ENCODE measurements at places on chromosomes 2 and 18.
A peak's percentile ranks its signal among the peaks of the same experiment; 100 is the strongest.

- no peak for DNase-seq
Measured at GRCh38 chr2:61978522-61978921, 73.0 kb downstream of the COMMD1 start.

DNA sequence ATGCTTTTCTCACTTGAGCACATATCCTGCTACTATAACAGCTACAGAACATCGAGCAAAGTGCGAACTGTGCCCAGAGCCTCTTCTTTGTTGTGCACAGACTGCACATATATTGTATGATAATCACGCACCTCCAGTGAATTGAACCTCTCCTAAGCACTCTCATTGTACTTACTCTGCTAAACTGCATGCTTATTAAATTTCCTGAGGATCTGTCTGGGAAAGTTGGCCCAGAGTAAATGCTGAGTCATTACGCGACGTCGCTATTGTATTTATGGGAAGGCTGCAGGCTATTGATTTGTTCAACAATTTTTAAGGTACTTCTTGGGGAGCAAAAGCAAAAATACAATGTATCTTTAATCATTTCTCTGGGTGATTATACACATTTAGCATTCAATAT lies 399.6 kb upstream of the DSEL start:
- DNase-seq, result no peak

DNA sequence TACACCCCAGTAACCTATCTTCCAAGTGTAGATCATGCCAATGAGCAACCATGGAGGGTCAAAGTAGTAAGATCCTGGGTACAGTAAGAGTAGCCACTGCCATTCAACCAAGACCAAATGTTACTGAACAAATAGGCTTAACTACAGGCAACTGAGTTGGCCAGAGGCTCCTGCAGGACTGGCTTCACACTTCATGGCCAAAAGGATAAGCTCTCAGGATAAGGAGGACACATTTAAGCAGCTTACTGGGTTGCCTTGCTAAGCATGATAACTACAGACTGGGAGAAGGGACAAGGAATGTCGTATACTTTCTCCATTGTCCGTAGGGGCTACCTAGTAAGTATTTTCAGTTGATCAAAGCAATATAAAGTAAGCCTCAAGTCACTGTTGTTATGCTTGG lies 174.7 kb downstream of the INO80D start:
- DNase-seq, result no peak

DNA sequence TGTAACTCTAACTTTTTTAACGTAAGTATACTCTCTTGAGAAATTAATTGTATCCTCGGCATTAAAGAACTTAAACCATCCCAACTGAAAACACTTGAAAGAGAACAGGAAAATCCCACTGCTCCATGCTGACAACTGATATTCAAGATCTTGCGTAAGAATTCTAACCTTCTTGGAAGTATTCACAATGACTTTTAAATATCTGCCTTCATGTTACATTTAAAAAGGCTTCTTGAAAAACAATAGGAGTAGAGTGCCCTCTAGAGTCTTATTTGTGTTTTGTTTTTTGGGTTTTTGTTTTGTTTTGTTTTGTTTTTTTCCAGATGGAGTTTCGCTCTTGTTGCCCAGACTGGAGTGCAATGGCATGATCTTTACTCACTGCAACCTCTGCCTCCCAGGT lies 65.4 kb upstream of the DNAJC10 start:
- no peak for DNase-seq

- peak; percentile 43 for DNase-seq
Measured at GRCh38 chr18:31100436-31101182, 1.6 kb downstream of the DSC2 start.

- no peak for DNase-seq
Measured at GRCh38 chr18:35106845-35107148, 65.6 kb downstream of the MAPRE2 start.

GRCh38 chr2:106944215-106944614 lies 58.2 kb upstream of the ST6GAL2 start:
- DNase-seq, result no peak

DNA sequence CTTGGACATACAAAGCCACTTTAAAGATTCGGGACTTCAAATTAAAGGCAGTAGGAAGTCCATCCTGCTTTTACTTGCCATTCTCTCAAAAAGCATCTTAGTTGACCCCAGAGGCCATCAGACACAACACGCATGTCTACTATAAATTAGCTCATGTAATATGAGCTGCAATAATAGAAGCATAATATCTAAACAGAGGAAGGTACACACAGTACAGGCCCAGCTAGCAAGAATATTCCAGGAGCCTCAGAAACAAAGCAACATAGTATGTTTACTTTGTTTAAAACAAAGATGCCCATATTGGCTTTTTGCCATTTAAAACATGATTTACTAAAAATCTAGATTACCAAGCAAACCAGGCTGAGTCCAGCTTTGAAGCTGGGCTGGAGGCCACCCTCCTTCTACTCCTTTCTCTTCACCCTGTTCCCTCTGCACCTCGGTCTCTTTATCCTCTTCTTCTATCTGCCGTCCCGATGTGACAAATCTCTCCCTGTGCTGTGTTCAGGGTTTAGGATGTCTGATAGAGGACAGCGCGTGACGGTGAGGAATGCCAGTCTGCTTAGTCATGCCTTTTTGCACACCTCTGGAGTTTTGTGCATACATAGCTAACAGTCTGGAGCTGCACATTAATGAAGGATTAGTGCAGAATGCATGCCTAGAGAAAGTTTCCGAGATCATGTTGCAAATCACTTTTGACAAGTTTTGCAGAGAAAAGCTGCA lies 28.2 kb downstream of the DTNA start:
- DNase-seq, result no peak

DNA sequence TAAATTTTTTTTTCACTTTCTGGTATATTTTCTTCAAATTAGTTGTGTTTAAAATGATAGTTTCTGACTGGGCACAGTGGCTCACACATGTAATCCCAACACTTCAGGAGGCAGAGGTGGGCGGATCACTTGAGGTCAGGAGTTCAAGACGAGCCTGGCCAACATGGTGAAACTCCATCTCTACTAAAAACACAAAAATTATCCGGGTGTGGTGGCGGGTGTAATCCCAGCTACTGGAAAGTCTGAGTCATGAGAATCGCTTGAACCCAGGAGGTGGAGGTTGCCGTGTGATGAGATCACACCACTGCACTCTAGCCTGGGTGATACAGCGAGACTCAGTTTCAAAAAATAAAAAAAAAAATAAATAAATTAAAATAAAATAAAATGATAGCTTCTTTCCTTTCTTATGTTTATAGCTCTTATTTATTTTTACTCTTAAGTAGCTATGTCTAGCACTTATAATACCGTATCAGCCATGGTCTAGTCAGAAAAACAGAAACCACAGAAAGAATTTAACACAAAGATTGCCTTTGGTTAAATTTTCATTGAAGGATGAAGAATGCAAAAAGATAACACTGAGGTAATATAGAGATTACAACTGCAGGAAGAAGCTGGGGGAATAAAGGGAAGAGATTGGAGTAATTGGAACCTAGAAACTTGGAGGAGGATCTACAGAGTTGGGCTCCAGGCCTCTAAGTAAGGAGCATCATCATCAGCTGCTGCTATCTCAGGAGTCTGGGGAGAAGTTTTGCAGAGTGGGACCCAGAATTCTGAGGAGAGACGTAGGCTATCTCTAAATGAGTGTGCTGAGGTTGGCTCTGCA lies 54.7 kb upstream of the MBOAT2 start:
- no peak for DNase-seq

DNA sequence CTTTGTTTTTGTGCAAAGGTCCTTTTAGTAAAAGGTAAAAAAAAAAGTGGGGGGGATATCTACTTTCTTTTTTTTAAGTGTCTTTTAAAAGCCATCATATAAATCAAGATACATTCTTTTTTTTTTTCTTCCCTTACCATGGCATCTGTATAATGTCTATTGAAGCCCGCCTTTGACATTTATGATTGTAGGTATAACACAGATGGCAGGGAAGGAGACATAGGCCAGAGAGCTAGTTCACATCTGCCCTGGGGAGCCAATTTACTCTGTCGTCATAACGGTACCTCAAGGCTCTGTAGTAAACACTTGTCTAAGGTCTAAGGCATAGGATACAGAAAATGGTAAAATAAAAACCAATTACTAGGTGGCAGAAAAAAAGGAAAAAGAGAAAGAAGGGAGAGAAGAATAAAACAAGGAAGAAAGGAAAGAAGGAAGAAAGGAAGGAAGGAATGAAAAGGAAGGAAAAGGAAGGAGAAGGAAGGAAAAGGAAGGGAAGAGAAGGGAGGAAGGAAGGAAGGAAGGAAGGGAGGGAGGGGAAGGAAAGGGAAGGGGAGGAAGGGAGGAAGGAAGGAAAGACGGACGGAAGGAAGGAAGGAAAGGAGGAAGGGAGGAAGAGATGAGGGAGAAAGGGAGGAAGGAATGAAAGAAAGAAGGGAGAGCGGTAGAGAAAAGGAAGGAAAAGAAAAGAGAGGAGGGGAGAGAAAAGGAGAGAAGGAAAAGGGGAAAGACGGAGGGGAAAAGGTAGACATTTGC lies 343.5 kb downstream of the RBM43 start:
- DNase-seq, result no peak

- no peak for DNase-seq
Measured at GRCh38 chr2:207092818-207093217, 72.9 kb downstream of the KLF7 start.

DNA sequence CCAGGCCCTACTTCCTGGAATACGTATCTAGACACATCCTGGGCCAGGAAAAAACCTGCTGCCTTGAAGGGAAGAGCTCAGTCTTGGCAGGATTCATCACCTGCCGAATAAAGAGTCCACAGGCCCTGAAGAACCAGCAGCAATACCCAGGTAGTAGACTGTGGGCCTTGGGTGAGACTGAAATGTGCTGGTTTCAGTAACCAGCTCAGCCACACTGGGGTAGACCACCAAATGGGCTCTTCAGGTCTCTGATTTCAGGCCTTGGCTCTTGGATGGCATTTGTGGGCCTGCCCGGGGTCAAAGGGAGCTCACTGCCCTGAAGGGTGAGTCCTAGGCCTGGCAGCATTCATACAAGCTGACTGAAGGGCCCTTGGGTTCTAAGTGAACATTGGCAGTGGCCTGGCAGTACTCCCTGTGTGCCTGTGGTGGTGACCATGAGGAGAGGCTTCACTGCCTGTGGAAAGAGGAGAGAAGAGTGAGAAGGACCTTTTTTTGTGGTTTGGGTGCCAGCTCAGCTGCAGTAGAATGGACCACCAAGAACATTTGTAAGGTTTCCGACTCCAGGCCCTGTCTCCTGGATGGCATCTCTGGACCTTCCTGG lies 175.1 kb downstream of the ANKRD30B start:
- no peak for DNase-seq

GRCh38 chr2:142082368-142082767 lies 48.4 kb downstream of the LRP1B start:
- DNase-seq, result no peak

DNA sequence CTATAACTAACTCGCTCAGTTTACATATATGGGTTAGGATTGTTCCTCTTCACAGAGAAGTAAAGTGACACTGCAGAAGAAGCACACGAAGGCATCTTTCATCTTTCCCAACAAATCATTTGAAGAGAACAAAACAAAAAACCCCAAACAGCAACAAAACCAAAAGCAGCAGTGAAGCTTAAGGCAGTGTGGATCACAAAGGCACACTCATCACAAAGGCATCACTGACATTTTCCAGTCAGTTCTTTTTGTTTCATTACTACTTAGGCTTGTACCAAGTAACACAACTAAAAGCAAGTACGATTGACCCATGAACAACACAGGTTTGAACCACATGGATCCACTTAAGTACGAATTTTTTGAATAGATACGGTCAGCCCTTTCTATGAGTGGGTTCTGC lies 75.7 kb downstream of the RNF152 start:
- no peak for DNase-seq

DNA sequence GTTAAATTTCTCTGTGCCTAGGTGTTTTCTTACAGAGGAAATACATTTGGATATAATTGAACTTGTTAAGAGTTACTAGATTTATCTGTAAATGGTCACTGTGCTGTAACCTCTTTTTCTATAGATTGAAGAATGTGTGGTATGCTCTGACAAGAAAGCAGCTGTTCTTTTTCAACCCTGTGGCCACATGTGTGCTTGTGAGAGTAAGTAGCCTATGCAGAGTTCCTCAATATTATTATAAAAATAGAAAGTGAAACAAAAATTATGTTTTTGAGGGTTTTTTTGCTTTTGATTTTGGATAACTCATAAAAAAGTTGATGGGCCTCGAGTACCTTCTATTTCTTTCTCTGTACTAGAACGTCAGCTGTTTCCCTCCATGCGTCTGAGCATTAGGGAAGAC lies 112.4 kb downstream of the MIB1 start:
- no peak for DNase-seq

DNA sequence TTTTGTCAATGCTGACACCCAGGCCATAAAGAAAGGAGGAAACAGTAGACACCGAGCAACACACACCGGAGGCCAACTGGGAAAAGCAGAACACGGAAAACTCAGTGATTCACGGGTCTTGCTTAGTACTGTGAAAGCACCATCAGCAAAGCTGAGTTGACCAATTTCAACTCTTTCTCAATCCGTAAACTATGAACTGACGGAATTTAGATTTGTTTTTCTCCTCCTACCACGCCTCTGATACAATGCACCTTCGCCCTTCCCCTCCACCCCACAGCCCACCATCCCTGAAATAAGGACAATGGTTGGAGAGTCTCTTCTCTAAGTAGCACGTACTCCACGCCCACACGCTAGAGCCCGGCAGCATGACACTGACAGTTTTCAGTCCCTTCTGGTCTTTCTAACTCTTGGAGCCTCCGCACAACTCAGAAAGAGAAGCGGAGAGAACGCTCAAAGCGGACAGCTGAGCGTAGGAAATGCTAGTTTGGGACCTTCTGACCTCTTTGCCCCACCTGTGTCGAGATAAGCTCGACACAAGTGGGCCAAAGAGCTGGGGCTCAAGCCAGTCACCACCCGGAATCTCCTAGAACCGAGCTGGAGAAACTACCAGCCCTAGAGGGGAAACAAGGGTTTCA lies 669 bp downstream of the LNPK start:
- DNase-seq, result peak; percentile 42

- peak; percentile 68 for DNase-seq
Measured at GRCh38 chr18:46481048-46481846, 175.8 kb downstream of the LOXHD1 start.

- DNase-seq, result no peak
Measured at GRCh38 chr2:98664323-98664722, 55.9 kb downstream of the UNC50 start.

DNA sequence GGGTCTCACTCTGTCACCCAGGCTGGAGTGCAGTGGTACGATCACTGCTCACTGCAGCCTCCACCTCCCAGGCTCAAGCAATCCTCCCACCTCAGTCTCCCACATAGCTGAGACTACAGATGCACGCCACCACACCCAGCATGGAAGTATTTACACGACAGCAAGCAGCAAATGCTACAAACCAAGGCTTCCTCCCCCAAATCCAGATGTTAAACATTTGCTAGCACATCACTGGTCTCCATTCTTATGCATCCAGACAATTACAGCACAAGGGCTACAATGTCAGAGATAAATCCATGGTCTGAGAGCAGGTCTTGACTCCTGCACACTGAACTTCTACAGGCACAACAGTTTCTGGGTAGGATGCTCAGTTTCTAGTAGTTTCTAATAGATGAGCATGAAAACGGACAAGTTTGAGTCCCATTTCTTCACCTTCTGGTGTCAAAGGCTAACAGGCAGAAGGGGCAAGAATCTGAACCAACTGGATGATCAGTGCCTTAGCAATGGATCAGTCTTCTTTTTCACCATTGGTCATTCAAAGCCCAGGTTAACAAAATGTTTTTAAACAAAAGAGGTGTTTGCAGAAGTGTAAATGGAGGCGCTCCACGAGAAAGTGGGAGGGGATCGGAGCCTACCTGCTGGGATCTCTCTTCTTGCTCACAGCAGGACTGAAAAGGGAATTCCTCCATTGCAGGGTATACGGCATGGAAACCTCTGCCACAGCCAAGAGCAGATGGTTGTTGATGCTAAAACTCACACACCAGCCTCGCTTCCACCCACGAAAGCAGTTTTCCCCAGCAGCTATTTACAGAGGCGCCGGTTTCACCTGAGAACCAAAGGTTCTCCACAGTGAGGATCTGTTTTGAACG lies 135.0 kb upstream of the ARL4C start:
- DNase-seq, result no peak
